ENCODE measurements at places on chromosomes 3 and 15. TPM values are rescaled to one million over a fixed set of nuclear protein-coding genes. Genes with fewer than 3 reads are reported as not detected.

Gene GFM1
- total RNA-seq = 36.8 TPM

Gene LYZL4
- not detected for total RNA-seq

Gene ALDH1A3
- 347 TPM for total RNA-seq

DNA sequence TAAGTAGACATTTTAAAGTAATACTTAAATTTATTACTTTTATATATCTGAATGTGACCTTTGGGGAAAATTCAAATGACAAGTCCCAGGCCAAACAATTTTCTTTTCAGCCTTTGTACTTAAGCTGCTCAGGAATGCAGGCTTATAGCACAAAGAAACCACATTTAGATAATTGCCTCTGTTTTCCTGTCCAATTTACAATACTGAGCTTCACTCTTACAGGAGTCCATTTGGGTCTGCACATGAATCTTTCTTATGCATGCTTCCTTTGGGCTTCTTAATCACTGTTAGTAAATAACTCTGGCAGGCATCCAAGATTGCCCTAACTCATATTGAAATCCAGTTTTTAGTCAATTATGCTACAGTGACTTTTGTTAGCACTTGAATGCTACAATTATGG lies 459.4 kb upstream of the TGFBR2 start:
- no peak for DNase-seq

- no peak for DNase-seq
Measured at GRCh38 chr15:98786717-98787116, 138.4 kb downstream of the IGF1R start.

- no peak for DNase-seq
Measured at GRCh38 chr3:50651920-50652529, 22.7 kb upstream of the DOCK3 start.

- DNase-seq = no peak
Measured at GRCh38 chr3:58484045-58484721, 7.7 kb upstream of the KCTD6 start.

GRCh38 chr15:70802629-70803028 lies 39.3 kb upstream of the UACA start:
- DNase-seq = peak; percentile 56

DNA sequence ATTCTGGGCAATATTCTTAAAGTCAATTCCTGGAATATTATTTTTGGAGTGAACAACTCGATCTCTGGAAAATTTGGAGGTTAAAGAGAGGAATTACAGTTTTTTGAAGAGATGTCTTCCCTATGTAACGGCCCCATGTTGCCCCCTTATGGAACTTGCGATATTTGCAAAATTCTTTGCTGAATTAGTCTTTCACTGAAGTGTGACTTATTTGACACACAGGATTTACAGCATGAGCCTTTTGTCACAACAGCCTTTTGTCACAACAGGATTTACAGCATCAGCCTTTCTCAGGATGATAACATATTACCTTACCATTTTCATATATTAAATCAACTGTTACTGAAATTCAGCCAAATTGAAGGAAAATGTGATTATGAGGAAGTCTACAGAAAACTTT lies 37.8 kb upstream of the SPTSSB start:
- DNase-seq = peak; percentile 57

GRCh38 chr3:32698506-32698905 lies 13.5 kb downstream of the CNOT10 start:
- no peak for DNase-seq

DNA sequence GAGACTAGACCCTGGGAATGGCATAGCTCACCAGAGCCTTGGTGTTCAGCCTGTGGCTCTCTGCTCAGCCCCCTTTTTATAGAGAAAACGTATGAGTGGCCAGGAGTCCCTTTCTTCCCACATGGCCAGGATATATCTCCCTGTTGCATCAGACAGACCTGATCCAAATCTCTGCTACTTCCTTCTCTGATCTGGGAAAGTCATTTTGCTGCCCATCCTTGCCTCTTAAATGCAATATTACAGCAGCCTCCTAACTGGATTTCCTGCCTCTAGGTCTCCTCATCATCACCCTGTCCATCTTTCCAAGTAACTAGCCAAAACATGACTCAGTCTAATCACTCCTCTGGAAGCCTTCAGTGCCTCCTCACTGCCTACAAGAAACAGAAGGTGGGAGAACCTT lies 42.9 kb downstream of the CTDSPL start:
- DNase-seq = peak; percentile 10

GRCh38 chr15:50137893-50138292 lies 18.9 kb upstream of the ATP8B4 start:
- DNase-seq = no peak

GRCh38 chr15:38814891-38815290 lies 250.3 kb upstream of the RASGRP1 start:
- DNase-seq = no peak

DNA sequence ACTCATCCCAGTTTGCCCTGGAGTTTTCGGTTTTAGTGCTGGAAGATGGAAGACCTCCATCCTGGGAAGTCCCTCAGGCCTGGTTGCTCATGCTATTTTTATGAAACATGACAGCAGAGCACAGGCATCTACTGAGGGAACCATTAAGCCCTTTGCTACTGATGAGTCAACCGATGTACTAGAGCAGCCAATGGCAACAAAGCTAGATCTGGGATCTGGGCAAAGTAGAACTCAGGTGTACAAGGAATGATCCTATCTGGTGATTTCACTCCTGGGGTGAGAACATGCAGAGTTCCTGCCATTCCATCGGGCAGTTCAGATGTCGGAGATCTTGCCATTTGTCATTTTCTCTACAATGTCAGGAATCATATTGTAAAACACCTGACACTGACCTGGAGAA lies 166.2 kb upstream of the NSMCE3 start:
- DNase-seq = no peak

Measured in mammary epithelial cell (primary cell).